ENCODE measurements at places on chromosomes 6 and 20.
A peak's percentile ranks its signal among the peaks of the same experiment; 100 is the strongest.

GRCh38 chr20:9344083-9344920 lies 170.1 kb upstream of the LAMP5 start:
- no peak for DNase-seq

- no peak for DNase-seq
Observed at GRCh38 chr6:121335087-121336008, 1.1 kb upstream of the TBC1D32 start.

GRCh38 chr6:155038104-155038503 lies 43.0 kb downstream of the TIAM2 start:
- DNase-seq, result no peak

DNA sequence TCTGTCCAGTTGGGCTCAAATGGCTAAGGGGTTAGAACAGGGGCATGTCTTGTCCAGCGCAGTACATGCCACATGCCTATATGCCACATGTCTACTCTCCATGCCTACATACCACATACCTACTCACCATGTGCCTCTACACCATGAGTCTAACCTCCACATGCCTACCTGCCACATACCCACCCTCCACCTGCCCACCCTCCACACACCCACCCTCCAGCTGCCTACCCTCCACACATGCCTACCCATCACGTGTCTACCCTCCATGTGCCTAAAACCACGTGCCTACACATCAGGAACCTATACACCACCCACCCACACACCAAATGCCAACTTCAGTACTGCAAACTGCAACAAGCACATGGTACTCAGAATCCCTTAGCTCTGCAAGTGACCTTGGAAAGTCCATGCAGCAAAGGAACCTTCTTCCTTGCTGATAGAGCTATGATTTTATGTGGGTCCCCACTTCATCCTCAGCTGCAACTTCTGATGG lies 113.0 kb upstream of the CST7 start:
- no peak for DNase-seq

DNA sequence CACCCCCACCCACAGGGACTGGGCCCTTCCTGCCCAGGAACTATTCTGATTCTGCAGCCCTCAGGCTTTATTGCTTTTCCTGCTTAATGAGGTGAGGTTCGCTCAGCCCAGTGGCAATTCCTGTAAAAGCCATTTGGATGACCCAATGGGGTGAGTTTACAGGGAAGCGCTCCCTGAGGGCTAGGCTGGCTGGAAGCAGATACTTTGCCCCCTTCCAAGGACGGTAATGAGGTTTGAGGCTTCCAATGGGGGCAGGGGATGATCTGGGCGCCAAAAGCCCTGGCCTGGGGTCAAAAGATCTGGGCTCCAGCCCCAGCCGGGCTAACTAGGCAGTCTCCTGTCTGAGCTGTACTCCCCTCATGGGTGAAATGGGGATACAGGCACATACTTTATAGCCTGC lies 41.8 kb downstream of the RIPOR3 start:
- DNase-seq, result no peak

GRCh38 chr6:150531957-150532356 lies 67.7 kb upstream of the PLEKHG1 start:
- DNase-seq, result no peak

DNA sequence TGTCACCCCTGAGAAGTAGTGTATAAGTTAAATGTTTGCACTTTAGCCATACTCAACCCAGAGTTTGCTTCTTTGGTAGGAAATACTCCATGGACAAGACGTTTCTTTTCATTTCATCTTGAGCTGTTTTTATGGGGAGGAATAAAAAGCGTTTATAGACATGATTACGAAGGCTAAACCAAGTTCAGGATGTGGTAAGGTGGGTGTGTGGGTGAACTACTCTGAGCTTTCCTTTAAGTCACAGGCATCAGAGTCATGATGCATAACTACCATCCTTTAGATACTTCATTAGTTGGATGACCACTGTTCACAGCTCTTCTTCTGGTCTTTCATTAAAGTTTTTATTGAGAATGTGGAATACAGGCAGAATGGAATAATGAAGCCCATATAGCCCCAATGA lies 48.9 kb downstream of the EBF4 start:
- DNase-seq, result no peak

DNA sequence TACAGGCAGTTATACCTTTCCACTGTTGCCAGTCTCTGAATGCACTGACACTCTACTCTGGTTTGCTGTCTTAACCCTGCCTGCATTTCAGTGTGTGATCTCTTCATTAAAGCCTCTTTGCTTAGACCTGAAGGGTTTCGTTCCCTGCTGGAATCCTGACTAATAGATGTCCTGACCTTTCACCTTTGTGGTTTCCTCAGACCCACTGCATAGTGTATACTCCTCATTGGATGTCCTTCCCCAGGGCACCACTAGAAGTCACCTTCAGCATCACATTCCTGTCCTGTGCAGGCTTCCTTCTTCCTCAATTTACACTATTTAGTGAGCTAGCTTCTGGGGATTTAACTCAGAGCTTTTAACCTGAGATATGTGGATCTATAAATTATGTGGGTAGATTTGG lies 120.6 kb downstream of the RCAN2 start:
- DNase-seq, result no peak

DNA sequence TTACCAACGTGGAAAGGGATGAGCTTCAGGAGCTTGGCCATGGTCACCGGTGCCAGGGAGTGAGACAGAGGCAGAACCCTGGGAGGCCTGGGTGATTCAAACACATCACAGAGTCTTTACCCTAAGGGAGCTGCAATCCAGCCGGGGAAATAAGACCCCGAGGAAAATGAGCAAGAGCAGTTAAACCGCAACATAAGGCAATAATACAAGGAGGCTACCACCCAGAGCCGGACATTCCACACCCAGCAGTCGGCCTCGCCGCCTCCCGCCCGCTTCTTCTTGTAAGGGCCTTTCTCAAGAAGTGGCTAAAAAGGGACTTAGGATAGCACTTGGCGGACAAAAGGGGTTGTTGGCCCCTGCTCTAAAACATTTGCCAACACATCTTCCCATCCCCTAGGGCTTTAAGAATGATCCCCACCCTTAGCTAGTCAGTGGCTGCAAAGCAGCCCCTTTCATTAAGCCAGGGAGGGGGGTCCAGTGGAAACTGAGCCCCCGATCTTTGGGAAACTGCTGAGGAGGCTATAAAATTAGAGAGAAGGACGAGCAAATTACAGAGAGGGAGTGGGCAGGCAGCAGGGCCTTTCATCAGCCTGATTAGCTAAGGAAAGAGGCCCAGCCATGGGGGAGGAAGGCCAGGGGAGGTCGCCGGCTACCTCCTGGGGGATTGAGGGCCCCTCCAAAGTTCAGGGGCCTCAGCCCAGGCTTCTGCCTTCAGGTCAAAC lies 34.3 kb downstream of the SNX5 start:
- DNase-seq, result no peak

- DNase-seq, result no peak
Observed at GRCh38 chr20:38559764-38560163, 21.2 kb upstream of the ADIG start.

- no peak for DNase-seq
Observed at GRCh38 chr6:109428889-109429477, 11.4 kb downstream of the PPIL6 start.

DNA sequence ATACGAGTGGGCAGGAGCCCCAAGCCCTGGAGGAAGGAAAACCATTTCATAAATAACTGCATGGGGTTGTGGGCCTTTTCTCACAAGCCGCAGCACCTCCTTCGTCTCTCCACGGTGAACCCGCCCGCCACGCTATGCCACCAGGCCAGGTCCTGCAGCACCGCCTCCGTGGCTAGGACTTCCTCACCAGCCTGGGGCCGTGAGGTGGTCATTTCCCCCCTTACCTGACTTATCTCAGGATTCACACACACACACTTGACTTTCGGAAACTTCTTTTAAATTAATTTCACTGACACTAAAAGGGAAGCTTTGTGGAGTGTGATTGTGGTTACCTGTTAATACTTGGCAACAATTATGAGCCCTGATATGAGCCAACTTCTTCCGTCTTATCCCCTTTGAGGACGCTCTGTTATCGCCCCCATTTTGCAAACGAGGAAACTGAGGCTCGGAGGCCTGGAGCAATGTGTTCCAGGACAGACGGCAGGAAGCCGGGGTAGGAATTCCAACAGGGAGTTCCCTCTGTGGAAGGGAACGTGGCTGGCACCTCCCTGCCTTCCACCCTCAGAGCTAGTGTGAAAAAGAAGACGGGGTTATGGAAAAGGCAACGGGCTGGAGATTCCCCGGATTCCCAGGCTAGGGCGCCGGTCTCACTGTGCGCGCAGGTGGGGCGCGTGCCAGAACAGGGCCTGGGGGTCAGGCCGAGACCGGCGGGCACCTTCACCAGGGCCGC lies 817 bp upstream of the SLCO4A1 start:
- peak; percentile 66 for DNase-seq

GRCh38 chr6:84309336-84309735 lies 81.9 kb upstream of the CEP162 start:
- DNase-seq, result no peak

DNA sequence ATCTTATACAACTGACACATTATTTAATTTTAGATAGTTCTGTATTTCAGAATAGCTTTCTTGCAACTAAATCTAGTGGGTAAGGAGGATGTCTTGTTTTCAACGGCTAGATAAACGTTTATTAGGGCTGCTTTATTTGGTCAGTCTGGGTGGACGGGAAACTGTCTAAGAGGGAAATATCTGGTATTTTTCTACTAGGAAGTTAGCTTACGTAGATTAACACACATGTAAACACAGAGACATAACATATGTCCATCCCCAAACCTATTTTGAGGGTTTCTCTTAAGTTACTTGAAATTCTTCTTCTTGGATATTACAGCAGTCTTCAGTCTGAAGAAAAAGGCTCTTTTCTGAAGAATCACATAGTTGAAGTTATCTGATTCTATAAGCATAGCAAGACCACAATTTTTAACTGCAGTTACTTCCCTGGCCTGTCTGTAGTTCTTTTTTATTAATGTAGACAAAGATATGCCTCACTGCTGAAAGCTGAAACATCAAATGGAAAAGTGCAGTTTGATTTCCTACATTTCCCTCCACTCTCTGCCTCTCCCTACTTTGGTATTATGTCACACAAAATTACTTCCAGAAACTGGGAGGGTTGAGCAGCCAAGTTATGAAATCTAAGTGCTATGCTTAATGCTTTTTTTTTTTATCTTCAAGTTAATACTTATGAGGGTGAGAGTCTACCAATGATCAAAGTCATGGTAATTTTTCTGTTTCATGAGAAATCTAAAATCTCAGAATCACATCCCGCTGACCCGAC lies 37.4 kb downstream of the PLAGL1 start:
- no peak for DNase-seq

- DNase-seq, result peak; percentile 64
Observed at GRCh38 chr6:121666814-121667213, 231.4 kb downstream of the GJA1 start.

DNA sequence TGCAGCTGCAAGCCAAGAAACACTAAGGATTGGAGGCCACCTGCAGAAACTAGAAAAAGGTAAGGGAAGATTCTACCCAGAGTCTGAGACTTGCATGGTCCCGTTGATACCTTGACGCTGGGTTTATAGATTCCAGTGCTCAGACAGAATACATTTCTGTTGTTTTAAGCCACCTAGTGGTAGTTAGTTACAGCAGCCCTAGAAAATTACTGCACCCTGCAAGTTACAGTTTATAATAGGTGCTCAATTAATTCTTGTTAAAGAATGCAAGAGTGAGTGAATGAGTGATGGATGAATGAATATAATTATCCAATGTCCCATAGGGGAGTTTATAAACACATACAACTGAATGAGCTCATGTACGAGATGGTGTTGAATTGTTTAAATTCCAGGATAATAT lies 453.1 kb upstream of the SLC35B3 start:
- no peak for DNase-seq

GRCh38 chr20:53623134-53623453 lies 29.5 kb upstream of the ZNF217 start:
- no peak for DNase-seq

- DNase-seq, result no peak
Observed at GRCh38 chr6:159646733-159647132, 46.3 kb downstream of the SOD2 start.

DNA sequence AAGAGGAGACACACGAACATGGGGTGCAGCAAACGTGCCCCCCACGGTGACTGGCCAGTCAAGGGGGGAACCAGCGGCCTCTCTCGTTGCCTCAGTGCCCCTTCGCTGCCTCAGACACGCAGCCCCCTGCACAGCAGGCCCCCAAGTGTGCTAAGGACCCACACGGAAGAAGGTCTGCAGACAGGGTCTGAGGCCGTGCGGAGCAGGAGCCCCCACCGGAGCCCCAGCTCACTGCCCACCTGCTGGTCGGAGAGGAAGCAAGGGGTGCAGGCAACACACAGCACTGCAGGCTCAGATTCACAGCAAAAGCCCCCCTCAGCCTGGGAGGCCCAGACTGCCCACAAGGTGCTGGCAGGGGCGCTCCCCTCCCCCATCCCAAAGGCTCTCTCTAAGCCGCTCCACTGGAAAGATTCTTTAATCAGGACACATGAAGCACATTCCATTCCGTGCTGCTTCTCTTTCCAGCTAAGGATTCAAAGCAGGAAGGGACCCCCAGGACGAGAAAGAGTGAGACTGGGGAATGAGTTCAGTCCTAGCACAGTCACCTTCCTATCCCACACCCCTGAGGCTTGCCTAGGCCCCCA lies 105.1 kb downstream of the SLC23A2 start:
- DNase-seq, result no peak

- DNase-seq, result no peak
Observed at GRCh38 chr20:31915491-31916280, 36.2 kb downstream of the PDRG1 start.
